ENCODE measurements at places on chromosomes 4 and X.

- DNase-seq = no peak
Measured at GRCh38 chrX:107576841-107577240, 51.5 kb upstream of the PRPS1 start.

DNA sequence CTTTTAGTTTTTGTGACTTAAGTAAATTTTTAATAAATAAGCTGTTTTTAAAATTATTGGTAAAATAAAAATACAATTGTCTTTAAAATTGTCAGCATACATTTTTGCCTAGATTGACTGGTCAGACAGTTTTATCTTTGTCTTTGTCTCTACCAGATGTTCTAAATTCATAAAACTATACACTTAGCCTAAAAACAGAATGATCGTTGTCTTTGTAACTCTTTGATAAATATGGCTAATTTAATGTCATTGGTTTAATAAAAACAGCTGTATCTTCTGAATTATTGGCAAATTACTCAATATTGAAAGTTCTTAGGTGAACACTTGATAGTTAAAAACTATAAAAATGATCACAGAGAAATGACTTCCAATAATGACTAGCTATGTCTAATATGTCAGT is 36.5 kb upstream of the NPFFR2 start:
- DNase-seq = no peak

GRCh38 chrX:100072336-100072735 is 337.7 kb downstream of the PCDH19 start:
- no peak for DNase-seq

DNA sequence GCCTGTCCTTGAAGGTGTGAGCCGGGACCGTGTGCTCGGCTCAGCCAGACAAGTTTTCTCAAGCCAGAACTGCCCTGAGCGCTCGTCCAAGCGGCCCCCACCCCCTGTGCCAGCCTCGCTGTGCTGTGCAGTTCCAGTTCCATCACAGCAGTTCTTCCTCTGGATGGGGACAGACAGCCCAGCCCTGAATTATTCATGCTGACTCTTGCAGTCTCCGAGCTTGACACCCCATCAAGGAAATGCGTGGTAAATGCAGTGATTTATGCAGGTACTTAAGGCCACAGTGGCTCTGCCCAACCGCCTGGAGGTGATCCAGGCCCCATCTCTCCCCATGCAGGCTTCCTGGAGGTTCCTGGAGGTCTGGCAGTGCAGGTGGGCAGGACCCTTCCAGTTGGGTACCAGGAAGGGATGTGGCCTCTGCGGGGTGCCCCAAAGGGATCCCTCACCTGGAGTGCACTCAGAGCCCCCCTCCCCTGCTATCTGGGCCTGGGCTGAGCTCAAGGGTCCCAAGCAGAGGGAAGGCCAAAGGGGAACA is 44.8 kb upstream of the HMX1 start:
- DNase-seq = no peak

GRCh38 chr4:95085124-95085833 is 327.5 kb downstream of the BMPR1B start:
- no peak for DNase-seq

GRCh38 chr4:23085249-23085568 is 392.5 kb downstream of the GBA3 start:
- no peak for DNase-seq

GRCh38 chr4:69713593-69713992 is 46.8 kb downstream of the SULT1B1 start:
- DNase-seq = no peak

- DNase-seq = no peak
Measured at GRCh38 chr4:69239557-69240168, 25.1 kb upstream of the UGT2B11 start.

- DNase-seq = no peak
Measured at GRCh38 chrX:21645886-21646285, 12.2 kb downstream of the KLHL34 start.

DNA sequence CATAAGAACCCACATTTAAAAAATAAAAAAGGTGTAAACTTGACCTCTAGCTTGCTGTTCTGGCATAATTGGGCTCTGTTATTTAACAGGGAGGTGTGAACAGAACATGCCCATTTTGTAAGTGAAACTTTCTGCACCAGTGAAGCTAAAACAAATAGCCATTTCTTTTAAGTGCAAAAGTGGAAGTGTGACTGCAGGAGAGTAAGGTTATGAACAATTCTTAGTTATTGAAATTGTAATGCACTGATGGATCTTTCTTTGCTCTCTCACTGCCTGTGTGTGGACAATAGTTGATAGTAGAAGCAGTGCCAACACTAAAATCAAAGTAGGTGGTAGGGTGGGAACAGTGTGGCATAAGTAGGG is 12.6 kb downstream of the P2RY10 start:
- no peak for DNase-seq

DNA sequence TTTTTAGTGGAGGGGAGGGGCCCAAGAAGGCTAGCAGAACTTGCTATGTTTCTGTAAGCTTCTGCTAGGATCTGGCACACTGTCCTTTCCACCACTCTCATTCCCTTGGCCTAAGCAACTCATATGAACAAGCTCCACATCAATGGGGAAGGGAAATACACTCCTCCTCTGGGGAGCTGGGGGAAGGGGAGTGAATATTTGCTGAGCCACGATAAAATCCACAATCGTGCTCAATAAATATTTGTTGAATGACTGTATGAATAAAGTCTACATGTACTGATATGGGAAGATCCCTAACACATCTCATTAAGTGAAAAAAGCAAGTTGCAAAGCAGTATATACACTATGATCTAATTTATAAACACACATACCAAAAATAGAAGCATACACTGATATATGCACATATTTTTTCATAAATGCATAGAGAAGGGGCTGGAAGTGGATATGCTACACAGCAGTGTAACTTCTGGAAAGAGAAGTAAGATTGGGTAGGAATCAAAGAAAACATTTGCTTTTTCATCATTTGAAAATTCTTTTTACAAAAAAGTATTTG is 95.8 kb upstream of the EFHC2 start:
- no peak for DNase-seq

GRCh38 chr4:108036213-108036612 is 46.5 kb downstream of the HADH start:
- DNase-seq = no peak

- no peak for DNase-seq
Measured at GRCh38 chr4:53921856-53922255, 142.5 kb downstream of the CHIC2 start.

- no peak for DNase-seq
Measured at GRCh38 chr4:94653095-94653649, 104.6 kb upstream of the BMPR1B start.

- no peak for DNase-seq
Measured at GRCh38 chrX:76253432-76253831, 80.6 kb downstream of the PBDC1 start.

DNA sequence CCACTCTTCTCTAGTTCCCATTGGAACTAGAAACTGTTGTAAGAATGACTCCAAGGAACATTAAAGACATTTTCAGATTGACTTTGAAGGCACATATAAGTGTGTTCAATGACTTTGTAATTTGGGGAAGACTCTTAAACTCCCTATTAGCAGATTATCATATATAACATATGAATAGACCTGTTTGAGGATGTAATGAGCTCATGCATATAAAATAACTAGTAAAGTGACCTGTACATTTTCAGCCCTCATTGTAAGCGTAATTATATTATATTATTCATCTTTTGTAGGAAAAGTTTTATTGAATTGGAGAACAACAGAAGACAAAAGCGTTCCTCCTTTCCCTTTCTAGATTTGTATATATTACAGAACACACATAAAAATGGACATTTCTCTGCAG is 455.1 kb downstream of the IL1RAPL1 start:
- no peak for DNase-seq

- peak; percentile 51 for DNase-seq
Measured at GRCh38 chr4:53601251-53601764, 10.0 kb upstream of the LNX1 start.

DNA sequence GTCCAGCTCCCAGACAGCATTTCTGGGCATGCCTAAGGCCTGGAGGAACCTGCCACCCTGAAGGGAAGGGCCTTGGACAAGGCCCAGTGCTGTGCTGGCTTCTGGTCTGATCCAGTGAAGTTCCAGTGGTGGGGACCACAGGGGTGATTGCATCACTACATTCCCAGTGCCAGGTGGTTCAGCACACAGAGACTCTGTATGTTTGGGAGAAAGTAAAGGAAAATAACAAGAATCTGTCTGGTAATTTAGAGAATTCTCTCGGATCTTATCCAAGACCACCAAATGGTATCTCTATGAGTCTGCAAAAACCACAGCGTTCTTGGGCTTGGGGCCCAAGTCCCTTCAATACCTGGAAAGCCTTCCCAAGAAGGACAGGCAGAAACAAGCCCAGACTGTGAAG is 131.8 kb upstream of the MAD2L1 start:
- no peak for DNase-seq

GRCh38 chrX:46913667-46914066 is 1.4 kb downstream of the JADE3 start:
- no peak for DNase-seq

DNA sequence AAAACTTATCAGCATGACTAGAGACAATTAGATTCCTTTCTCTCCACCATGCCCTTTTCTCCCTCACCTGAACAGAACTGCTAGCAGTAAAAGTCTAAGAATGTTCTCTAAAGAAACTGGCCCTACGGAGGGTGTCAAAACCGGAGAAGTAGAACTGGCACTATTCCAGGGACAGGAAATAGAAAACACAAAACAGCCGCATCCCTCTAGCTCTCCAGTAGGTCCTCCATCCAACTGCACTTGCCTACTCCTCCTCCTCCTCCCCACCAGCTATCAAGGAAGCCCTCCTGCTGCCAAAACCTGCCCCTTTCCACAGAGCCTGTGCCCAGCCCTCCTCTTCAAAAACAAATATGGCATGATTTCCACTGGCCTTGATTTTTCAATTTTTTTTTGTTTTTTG is 28.4 kb downstream of the FUNDC1 start:
- DNase-seq = no peak

GRCh38 chr4:122855353-122855890 is 28.8 kb downstream of the FGF2 start:
- no peak for DNase-seq

GRCh38 chr4:79044141-79044659 is 105.0 kb upstream of the PAQR3 start:
- no peak for DNase-seq

DNA sequence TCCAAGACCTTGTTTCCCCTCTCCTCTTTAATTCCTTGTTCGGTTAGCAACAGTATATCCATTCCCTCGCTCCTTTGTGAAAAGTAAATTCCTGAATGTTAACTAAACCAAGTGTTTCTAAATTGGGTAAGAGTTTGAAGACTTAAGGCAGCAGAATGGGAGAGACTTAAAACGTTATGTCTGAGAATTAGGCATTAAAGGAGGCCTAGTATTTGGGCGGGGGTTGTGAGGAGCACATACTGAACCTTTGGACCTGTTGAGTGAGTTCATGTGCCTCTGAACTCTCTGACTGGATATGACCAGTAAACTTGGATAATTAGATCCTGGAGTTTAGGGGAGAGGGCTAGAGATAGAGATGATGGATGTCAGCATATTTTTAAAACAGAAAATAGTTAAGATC is 1.2 kb downstream of the MSMO1 start:
- DNase-seq = no peak

DNA sequence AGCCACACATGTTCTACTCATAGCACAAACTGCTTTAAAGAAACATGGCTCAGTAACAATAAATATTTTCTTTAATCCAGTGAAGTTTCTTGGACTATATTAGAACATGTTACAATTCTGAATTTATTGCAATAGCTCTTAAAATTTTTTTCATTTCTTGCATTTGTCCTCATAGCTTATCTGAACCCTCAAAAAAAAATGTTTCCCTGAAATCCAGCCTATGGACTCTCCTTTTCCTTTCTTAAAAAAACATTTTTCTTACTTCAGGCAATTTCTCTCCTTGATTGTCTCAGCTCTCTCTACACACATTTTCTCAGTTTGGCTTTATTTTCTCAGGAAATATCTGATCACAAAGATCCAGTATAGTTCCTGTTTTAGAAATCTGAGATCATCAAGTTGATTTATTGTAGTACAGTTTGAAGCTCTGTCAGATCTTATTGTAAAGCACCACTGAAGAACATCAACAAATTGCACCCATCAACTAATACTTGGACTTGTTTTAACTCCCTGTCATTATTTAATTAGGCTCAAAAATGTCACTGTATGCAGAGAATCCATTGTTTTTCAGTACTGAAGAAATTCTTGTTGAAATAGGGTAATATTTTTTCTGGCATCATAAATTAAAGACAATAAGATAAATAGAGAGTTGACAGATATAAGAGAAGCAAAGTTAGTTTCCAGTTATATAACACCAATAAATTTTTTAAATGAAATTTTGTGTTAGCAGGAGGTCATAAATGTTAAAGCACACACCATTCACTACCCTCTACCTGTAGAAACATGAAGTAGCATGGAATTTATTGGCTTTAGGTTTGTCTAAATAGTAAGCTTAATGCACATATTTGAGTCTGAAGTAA is 317.7 kb downstream of the ARHGAP24 start:
- no peak for DNase-seq

- DNase-seq = peak; percentile 16
Measured at GRCh38 chrX:130825525-130825924, 77.5 kb downstream of the ENOX2 start.

DNA sequence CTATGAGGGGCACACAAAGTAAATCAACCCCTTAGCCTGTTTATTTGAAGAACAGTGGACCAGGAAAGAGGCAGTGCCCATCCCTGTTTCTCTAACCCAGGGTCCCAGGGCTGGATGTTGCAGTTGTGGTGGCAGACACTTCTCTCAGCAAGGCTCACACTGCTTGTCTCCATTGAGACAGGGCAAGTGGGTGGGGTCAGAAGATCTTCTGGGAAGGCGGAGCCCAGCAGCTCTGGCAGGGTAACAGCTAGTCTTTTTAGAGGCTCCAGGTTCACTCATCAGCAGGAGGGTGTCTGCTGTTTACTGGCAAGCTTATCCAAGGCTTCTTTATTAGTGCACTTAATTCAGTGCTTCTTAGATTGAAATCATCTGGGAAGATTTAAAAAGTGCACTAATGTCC is 659.8 kb upstream of the DIPK2B start:
- DNase-seq = no peak

DNA sequence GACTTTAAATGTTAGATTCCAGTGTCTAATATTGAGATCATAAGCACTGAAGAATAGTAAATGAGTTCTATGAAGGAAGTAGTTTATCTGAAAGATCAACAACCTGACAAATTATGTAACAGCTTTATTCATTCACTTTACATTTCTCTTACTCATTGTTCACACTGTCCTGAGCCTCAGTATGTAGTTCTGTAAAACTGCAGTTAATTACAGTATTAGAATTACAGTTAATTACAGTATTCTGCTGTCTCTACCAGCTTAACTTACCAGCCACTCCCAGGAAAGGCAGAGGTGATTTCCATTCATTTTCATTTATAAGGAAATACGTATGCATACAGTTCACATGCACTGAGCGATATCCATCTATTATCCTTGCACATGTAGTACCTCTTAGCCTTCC is 32.7 kb downstream of the NFKB1 start:
- peak; percentile 18 for DNase-seq

- DNase-seq = no peak
Measured at GRCh38 chr4:22187203-22187820, 238.7 kb upstream of the KCNIP4 start.

Data from NCI-H1436 treated with DMSO at 0.1 percent for 48 hours (cell line).